Stimulated activated CD8-positive, alpha-beta memory T cell treated with anti-CD3 and anti-CD28 coated beads, Interleukin-2, amount 100 ng/mL, for 1 hour (primary cell): ENCODE measurements at places on chromosomes 6 and 20.

- DNase-seq = no peak
Measured at GRCh38 chr6:91080871-91081270, 494.0 kb upstream of the MAP3K7 start.

- no peak for DNase-seq
Measured at GRCh38 chr6:110534731-110535492, 58.5 kb upstream of the SLC22A16 start.

GRCh38 chr6:154558984-154559383, 48.5 kb upstream of the CNKSR3 start:
- DNase-seq = no peak

DNA sequence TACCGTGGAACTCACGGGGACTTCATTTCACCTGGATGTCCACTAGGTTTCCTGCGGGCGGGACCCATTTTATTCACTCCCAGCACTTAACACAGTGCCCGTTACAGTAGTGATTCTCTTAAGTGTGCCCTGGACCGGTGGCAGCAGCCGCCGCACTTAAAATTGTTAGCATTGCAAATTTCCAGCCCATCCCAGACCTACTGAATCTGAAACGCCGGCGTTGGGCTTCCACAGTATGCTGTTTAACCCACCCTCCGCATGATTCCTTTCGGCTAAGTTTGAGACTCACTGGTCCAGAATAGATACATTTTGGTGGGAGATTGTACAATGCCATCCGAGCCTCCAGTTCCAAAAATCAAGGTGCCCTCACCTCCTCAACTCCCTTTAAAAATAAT, 967 bp downstream of the SMPDL3A start:
- no peak for DNase-seq

GRCh38 chr20:63848003-63848911, 13.0 kb upstream of the ABHD16B start:
- DNase-seq = no peak

DNA sequence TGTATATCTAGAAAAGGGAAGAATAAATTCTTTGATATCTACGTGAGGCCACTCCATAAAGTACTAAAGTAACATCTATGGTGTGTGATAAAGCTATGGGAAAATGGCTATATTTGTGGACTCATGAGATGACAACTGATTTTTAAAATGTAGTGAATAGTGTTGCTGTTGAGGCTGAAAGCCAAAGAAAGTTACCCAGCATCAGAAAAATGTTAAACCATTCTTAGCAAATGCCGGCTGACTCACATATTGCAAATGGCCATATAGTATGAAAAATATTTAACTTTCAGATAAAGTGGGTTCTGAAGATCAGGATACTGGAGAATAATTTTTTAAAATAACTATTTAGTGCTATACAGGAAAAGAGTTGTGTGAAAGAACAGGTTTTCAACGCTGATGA, 129.9 kb upstream of the GRIK2 start:
- no peak for DNase-seq
